ENCODE measurements at places on chromosomes 12 and 14.
A peak's percentile ranks its signal among the peaks of the same experiment; 100 is the strongest.

GRCh38 chr14:21097636-21098075 is 799 bp downstream of the ZNF219 start:
- DNase-seq, result no peak

DNA sequence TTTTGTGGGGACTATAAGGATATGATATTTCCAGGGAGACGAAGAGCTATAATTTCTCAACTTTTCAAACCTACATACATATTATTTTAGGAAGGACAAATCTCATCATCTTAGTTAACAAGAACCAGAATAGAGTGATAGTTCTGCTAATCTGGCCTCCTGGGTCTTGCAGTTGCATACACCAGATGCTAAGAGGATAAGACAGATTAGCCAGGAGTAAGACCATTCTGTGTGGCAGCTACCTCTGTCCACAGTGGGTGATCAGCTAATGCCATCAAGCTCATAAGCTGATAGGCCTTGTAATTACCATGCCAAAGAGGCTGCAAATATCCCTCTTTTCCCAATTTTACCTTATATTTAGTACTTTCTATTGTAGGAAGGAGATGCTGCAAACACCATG is 776.8 kb downstream of the NRXN3 start:
- DNase-seq, result no peak

DNA sequence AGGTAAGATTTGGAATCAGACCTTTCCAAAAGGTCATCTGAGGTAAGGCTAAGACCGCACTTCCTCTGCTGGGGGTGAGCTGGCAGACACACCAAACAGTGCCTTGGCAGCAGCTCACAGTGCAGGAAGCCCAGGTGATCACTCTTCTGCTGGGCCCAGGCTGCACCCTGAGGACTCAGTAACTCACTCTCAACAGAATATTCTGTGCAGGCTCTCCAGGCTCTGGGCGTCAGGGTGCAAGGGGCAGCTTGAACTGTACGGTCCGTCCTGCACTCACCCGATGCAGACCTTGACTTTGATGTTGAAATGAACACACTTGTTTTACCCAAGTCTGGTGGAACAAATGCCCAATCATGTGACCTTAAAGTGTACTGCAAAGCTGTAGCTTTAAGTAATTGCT is 6.0 kb downstream of the ALKBH2 start:
- DNase-seq, result no peak

DNA sequence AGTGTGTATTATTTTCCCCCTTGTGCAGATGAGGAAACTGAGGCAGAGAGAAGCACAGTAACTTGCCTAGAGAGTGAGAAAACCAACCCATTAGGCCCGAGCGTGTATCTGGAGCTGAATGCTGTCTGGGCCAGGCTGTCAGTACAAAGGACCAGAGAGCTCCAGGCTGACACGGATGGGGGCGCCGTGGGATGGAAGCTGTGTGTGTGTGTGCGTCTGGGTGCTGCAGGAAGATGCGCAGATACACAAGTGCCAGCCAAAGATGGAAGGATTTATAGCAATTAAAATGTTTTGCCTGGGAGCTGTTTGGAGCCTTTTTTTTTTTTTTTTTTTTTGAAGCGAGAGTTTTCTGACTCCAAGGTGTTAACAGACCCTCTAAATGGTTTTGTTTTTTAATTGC is 53.7 kb upstream of the GPATCH2L start:
- DNase-seq, result no peak

- DNase-seq, result peak; percentile 61
Measured at GRCh38 chr12:20415028-20415427, 46.7 kb downstream of the PDE3A start.

DNA sequence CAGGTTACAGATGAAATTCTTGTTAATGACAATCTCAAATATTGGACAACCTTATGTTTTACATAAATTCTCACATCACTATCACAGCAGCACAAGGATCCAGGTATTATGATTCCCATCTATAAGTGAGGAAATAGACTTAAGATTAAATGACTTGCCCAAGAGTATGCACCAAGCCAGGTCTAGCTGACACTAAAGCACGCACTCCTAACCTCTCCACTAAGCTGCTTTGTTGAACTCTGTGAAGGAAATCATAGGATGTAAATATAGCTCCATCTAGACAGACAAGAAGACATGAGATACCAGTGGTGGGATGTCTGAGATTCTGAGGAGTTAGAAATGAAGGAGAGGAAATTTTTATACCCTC is 87.9 kb downstream of the PHLDA1 start:
- no peak for DNase-seq

DNA sequence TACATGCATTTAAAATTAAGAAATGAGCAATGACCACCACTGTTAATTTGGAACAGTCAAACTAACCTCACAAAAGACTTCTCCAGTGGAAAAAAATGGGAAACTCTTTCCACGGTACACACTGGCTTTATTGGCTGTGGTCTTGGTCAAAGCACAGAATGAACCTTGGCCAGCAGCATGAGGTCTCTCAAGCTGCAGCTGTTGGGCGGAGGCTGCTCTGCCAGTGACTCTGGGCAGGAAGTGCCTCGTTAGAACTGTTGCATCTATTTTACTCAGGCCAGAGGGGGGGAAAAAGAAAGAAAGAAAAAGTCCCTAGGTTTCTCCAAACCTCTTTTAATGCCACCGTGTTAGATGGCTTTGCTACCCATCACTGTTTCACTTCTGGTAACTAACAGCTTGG is 279.8 kb upstream of the DIO2 start:
- peak; percentile 50 for DNase-seq

DNA sequence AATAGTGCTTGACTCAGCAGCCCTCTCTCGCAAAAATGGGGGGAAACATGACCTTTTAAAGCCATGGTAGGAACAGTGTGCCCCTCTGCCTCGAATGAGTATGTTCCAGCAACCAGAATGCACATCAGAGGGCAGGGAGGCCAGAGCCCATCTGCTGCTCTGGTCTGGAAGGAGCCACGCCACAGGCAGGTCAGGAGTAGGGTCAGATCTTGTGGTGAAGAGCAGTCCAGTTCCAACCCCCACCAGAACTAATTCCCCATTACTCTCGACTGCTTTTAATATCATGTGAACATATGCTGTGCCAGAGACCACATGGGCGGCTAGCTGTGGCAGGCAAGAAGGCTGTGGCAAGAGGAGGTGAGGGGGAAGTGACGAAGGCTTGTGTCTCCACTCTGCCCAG is 34.6 kb upstream of the TMX1 start:
- no peak for DNase-seq

- no peak for DNase-seq
Measured at GRCh38 chr14:75127903-75128595, 1.2 kb upstream of the NEK9 start.

All from cardiac fibroblast (primary cell).